ENCODE measurements at places on chromosomes 4 and X. TPM values are rescaled to one million over a fixed set of nuclear protein-coding genes. Genes with fewer than 3 reads are reported as not detected.
A peak's percentile ranks its signal among the peaks of the same experiment; 100 is the strongest.

GRCh38 chr4:39341075-39341725 is 25.0 kb downstream of the RFC1 start:
- DNase-seq = no peak

- DNase-seq = peak; percentile 64
Measured at GRCh38 chr4:4663028-4663427, 121.2 kb upstream of the STX18 start.

- peak; percentile 99 for DNase-seq
Measured at GRCh38 chr4:1043651-1044468, 32.4 kb downstream of the FGFRL1 start.

GRCh38 chr4:56434599-56435139 is 746 bp downstream of the PPAT start:
- DNase-seq = peak; percentile 58

SAP30 gene
- polyA plus RNA-seq = 11.7 TPM

SSX3 gene
- polyA plus RNA-seq = not detected

DNA sequence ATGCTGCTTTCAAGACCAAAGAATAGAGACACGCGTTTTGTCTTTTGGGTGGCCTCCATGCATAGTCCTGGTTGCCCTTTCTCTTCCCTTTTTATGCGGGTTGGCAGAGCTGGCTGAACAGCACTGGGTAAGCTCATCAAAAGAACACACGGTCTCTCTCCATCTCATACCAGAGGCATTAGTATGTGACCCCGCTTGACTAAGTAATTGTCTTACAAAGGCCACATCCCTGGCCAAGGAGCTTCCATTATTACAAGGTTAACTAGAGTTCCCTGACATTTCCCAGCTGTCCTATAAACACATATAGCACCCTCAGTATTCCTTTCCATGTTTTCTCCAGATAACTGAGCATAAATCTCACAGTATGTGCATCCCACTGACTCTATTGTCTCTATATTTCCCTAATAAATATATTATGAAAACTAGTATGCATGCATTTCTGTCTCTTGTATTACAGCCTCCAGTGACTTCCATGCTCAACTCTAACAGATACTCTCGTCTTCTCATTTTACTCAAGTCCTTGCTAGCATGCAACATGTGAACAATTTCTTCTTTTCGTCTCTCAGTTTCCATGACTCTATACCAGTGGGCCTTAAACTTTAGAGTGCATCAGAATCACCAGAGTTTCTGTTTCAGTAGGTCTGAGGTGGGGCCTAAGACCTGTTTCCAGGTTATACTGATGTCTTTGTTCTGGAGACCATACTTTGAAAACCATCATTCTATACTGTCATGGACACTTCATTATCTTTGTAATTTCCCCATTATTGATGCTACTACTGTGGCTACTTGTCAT is 247.7 kb upstream of the ARSJ start:
- peak; percentile 34 for DNase-seq

DNA sequence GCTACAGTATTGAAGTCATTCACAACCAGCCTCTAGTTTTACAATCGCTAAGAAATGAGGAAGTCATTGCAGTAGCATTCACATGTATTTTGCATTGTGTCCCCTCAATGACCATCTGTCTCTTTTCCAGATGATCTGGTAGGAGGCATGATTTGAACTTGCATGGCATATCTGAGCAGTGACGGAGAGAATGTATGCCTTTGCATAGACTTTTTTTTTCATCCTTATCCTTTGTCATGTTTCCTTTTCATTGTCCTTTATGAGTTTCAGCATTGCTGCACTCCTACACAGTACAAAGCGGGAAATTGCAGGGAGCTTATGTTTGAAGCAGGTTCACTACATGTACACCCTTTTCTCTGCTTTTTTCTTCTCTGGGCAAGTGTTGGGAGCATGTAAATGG is 516.4 kb upstream of the GRIA3 start:
- no peak for DNase-seq

DNA sequence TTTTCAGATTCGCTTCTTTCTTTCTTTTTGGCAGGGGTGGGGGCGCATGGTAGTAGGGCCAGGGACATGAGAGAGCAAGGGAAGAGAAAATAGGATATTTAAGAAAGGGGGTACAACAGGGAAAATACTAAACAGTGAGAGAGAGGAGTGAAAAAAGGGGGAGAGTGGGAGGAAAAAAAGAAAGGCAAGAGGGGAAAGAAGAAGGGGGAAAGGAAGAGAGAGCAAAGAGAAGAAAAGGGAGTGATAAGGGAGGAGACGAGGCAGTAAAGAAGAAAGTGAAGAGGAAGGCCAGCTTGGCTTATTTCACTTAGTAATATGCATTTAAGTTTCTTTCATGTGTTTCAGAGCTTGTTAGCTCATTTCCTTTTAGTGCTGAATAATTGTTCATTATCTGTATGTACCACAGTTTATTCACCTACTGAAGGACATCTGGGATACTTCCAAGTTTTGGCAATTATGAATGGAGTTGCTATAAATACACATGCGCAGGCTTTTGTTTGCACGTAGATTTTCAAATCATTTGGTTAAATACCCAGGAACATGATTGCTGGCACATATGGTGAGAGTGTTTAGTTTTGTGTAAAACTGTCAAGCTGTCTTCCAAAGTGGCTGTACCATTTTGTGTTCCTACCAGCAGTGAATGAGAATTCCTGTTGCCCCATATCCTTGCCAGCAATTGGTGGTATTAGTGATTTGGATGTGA is 37.3 kb downstream of the CASP6 start:
- DNase-seq = no peak

HELQ gene
- 8.8 TPM for polyA plus RNA-seq

- DNase-seq = no peak
Measured at GRCh38 chrX:132831336-132831973, 127.0 kb downstream of the HS6ST2 start.

GRCh38 chr4:65370709-65371108 is 299.6 kb downstream of the EPHA5 start:
- no peak for DNase-seq

- no peak for DNase-seq
Measured at GRCh38 chr4:84063619-84064018, 435.5 kb downstream of the NKX6-1 start.

RGN gene
- polyA plus RNA-seq = 0.26 TPM

SPANXA2 gene
- not detected for polyA plus RNA-seq

GRCh38 chr4:23920716-23921446 is 31.0 kb upstream of the PPARGC1A start:
- DNase-seq = no peak

DNA sequence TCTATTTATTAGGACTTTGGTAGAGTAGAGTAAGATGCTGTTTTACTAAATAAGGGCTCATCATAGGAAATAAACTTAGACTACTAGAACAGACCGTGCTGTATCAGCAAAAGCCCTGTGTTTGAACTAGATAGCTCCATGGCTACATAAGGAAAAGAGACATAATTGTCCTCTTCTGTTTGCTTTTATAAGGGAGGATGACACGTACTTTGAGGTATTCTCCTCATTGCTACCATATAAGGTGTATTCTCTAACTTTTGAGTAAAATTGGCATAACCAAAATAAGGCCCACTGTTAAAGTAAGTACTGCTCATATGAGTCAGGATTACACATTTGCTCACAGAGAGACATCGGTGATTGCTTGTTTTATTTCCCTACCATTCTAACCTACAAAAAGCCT is 64.3 kb downstream of the PDLIM5 start:
- peak; percentile 95 for DNase-seq

DNA sequence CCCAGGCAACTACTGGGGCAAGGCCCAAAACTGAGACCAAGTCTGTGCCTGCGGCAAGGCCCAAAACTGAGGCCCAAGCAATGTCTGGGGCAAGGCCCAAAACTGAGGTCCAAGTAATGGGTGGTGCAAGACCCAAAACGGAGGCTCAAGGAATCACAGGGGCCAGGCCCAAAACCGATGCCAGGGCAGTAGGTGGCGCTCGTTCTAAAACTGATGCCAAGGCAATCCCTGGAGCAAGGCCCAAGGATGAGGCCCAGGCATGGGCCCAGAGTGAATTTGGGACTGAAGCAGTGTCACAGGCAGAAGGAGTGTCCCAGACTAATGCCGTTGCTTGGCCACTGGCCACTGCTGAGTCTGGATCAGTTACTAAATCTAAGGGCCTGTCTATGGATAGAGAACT is 2.7 kb downstream of the GPRASP2 start:
- DNase-seq = no peak

DNA sequence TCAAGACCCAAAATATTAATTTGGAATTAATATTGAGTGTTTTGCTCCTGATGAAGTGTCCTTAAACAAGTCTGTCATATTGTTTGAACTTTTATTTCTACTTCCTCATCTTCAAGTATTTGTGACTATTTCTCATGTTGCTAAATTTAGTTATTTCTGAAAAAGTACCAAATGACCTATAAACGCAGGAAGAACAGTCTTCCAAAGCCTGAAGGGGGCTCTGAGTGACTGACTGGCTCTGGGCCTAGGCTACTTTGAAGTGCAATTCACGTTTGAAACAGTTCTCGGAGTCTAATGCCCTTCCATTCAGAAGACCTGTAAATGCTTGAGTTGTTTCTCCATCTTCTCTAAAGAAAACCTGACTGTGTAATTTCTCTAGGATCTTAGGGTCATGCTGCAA is 26.5 kb downstream of the GALNT7 start:
- no peak for DNase-seq

GRCh38 chr4:145277011-145277410 is 96.6 kb upstream of the OTUD4 start:
- no peak for DNase-seq

SERTM2 gene
- 0.07 TPM for polyA plus RNA-seq

- no peak for DNase-seq
Measured at GRCh38 chr4:93317057-93317456, 511.5 kb upstream of the ATOH1 start.

DNA sequence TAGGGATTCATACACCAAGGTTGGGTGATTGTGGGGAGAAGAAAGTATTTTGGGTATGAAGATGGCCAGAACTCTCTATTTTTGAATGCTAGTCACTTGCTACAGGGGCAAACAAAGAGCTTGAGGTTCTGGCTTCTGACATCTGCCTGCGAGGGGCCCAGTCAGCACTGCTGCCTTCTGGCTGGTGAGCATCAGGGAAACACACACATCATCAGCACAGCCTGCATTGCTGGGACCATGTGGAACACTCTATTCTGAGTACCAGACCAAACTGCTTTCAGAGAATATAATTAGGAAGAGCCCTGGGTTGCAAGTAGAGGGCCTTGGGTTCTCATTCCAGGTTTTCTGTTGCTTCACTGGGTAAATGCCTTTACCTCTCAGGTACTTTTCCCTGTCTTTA is 14.1 kb downstream of the TRPC5 start:
- DNase-seq = no peak
